ENCODE measurements at places on chromosomes 3 and 15.

DNA sequence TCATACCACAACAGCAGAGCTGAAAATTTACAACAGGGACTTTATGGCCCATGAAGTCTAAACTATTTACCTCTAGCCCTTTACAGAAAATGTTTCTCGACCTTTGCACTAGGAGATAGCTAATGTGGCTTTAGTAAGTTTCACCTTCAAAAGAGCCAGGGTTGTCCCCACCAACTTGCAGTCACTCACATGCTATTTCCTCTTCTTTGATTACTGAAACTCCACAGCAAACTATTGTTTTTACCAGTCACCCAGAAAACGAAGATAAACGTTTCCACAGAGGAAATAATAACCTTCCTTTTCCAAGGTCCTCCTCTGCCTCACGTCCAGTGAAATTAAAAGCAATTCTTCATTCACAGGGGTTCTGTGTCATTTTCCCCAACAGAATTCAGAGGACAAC lies 48.2 kb downstream of the WWTR1 start:
- DNase-seq = no peak

DNA sequence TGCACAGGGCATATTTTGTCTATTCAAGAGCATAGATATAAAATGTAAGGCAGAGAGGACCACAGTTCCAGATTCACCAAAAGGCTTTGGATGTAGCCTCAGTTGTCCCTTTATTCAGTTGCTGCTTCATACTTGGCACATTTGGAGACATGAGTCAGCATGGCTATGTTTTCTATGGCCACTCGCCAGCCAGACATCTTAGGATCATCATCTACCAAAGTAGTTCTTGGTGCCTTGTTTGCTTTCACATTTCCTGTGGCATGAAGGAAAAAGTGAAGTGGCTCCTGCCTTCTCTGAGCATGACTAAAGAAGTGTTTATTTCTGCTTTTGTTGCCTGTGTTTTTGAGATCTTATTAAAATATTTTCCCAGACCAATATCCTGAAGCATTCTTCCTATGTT lies 7.2 kb downstream of the SUSD5 start:
- DNase-seq = no peak

GRCh38 chr15:80061582-80061981 lies 2.1 kb downstream of the ZFAND6 start:
- no peak for DNase-seq

GRCh38 chr3:98645039-98645438 lies 51.6 kb upstream of the CPOX start:
- DNase-seq = no peak

DNA sequence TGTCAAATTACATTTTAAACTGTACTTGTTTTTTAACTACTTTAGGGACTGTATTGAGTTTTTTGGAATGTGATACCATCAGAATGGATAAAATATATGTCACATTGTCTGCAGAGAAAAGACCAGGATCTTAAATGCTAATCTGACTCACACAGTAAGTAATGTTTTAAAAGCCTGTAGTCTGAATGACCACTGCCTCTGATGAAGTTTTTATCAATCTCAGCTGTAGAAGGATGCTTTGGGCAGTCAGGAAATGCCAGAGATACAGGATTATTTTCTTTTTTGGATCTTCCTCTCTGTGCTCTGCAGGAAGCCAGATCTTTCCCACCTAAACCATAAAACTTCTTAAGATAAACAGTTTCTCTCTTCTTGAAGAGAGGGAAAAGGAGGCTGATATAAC lies 73.1 kb upstream of the PRTG start:
- DNase-seq = no peak

- peak; percentile 26 for DNase-seq
These were observed 753 bp downstream of the ITGB5 start for GRCh38 chr3:124886168-124887056.

DNA sequence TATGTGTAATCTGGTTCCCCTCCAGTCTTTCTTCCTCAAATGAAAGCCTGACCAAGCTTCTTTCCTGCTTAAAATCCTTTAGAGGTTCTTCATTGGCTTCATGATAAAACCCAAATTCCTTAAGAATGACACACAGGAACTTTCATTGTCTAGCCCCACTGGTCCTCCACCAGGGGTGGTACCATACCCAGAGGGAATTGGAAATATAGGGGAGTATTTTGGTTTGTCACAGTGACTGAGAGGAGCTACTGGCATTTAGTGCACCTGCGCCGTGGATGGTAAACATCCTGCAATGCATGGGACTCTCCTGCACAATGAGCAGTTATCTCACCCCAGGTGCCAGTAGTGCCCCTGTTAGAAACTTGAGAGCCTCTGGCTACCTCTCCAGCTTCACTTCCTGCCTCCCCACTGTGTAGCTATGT lies 10.8 kb downstream of the ZWILCH start:
- no peak for DNase-seq

DNA sequence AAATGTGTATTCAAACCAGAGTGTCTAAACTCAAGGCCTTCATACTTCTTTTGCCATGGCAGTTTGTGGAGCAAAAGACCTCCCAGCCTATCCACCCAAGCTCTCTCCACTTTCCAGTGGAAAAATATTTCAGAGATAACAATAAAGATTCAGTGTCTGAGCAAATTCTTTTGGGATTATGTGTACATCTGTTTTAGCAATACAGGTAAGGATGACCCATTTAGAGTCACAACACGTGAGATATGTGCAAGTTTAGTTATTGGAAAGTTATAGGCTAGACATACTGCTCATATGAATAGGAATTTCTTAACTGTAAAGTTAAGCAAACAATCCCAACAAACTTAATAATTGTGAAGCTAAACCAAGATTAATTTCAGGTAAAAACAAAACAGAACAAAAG lies 174.5 kb upstream of the LRIG1 start:
- no peak for DNase-seq

- no peak for DNase-seq
These were observed 55.6 kb downstream of the POLQ start for GRCh38 chr3:121490161-121490560.

GRCh38 chr3:181956122-181956521 lies 244.4 kb downstream of the SOX2 start:
- no peak for DNase-seq
